ENCODE measurements at places on chromosomes 1 and 21.

DNA sequence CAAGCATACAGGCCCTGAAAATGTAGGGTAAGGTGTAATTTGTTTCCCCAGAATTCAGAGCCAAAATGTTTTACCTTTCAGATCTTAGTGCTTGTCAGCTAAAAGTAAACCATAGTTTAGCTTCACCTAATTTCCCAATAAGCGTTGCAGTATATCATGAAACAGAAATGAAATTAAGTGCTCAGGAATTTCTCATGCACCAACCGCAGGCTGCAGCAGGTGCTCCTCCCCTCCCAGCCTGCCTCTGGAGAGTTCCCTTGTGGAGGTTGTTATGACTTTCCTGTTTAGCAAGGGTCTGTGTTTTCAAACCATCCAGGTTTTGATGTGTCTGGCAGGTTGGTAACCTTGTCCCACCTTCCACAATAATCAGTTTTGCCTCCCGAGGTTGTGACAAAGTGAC is 118.5 kb downstream of the HLX start:
- DNase-seq: no peak

DNA sequence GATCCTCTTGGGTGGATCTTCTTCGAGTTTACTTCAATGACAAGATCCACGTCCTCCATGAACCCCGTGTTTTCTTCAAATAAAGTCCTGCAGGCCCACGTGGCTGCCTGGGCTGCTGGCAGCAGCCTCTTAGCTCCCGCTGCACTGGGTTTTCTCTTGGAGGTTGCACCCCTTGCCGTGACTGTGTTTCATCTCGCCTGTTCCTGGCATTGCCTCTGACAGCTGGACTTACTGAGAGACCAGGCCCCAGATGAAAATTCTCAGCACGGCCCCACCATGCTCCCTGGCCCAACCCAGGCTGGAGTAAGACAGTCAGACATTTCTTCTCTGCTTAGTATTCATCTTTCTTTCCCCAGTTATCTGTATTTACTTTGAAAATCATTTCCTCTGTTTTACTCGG is 274.8 kb upstream of the RUNX1 start:
- DNase-seq: no peak

DNA sequence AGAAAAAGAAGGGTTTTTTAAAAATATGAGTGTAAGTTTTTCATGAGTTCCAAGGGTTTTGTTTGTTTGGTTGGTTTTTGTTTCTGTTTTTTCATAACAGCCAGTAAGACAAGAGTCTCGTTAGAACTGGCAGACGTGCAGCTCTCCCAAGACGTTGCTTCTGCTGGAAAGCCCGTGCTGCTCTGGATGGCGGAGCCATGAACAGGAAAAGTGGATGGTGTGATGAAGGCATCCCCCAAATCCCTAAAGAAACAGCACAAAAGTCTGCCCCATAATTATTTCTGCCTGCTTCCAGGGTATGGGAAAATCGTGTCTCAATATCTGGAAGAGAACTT is 157.9 kb upstream of the BACE2 start:
- no peak for DNase-seq

DNA sequence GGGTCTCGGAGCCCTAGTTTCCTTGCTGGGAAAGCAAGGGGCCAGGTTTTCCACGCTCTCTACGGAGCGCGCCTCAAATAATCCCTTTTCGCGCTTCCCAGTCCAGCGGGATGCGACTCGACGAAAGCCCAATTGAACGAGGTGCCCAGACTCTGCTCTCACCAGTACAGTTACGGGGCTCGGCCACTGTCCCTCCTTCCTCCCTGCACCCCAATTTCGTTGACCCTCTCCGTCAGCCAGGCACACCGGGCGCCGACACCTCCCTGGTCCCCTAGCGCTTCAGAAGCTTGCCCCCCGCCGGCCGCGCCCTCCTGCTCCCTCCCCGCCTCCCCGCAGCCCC is 389 bp downstream of the SEMA6C start:
- DNase-seq: no peak

DNA sequence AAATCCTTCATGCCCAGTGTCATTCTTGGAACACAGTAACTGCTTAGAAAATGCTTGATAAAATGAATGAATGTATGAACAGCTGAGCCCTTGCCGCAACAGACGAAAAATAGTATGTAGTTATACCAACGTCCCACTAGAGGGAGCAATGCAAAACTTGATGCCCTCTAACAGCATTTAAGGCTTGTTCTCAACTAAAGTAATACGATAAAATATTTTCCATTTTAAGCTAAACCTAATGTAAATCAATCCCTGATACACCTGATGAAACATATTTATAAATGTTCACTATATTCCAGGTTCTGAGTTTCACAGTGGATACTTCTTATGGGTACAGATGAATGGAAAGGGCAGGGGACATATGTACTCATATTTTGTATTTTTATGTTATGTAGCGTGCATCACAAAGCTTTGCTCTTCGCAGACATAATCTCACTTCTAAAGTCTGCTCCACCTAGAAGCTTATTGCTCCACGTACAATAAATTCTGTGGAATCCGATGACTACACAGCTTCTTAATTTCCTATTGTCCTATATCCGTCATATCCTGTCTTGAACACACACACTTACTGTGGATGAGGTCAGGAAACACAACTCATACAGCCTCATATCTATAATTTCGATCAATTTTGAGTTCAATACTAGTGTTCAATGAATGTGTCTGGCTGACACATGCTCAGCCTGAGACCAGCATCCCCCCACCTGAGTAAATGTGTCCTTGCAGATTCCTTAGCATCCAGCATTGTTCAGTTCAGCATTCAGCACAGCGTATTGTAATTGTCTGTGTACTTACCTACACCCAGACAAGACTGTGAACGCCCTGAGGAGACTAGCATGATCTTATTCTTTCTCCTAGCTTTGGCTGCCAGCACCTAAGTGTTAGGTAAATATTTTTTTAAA is 4.4 kb upstream of the UTP25 start:
- DNase-seq: no peak

DNA sequence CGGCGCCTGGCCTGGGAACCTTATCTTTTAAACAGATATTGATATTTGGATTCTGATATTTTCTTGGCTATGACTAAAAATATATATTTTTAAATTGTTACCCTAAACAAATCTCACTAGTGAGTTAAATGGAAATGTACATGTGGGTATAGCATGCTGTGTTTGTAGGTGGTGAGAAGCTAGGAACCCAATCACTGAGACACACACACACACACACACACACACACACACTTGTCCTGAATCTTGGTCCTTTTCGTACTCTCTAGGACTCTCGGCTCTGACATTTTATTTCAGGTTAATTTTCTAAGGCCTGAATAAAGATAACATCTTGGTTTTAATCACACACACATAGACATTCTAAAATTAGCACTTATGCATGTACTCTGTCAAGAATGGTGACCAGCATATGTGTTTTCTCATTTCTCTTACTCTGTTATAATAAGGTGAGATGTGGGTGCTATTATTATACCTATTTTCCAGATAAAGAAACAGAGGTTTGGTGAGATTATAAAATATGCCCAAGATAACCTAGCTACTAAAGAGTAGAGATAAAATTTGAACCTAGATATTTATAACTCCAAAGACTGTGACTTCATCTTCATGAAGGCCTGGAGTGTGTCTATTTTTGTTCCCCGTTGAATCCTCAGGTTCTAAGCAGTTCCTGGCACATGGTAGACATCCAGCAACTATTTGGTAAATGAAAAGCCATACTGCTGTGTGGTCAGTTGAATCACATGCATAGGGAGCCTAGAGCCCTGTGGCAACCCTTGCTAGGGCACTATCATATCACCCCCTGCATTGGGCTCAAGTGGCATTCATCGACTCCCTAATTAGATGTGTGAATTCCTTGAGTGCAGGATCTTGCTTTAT is 85.0 kb upstream of the RAB3GAP2 start:
- DNase-seq: no peak

- no peak for DNase-seq
Measured at GRCh38 chr1:86991549-86992186, 77.2 kb downstream of the HS2ST1 start.

DNA sequence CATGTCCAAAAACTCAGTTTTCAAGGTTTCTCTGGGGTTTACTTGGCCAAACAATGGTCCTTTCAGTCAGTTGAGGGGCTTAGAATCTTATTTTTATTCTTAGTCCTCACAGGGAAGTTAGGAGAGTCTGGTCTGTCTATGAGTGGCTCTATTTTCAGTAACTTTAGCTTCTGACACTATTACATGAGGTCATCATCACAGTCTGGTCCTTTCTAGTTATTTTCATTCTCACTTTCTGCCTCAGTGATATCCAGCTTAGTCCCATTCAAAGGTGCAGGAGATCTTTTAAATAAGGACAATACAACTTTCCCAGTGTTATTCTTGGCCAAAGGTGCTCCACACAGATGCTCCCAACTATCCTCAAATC is 30.0 kb upstream of the FGGY start:
- no peak for DNase-seq

GRCh38 chr1:234755449-234755863 is 145.5 kb upstream of the IRF2BP2 start:
- DNase-seq: no peak

- no peak for DNase-seq
Measured at GRCh38 chr1:114216431-114217173, 62.9 kb upstream of the SYT6 start.

DNA sequence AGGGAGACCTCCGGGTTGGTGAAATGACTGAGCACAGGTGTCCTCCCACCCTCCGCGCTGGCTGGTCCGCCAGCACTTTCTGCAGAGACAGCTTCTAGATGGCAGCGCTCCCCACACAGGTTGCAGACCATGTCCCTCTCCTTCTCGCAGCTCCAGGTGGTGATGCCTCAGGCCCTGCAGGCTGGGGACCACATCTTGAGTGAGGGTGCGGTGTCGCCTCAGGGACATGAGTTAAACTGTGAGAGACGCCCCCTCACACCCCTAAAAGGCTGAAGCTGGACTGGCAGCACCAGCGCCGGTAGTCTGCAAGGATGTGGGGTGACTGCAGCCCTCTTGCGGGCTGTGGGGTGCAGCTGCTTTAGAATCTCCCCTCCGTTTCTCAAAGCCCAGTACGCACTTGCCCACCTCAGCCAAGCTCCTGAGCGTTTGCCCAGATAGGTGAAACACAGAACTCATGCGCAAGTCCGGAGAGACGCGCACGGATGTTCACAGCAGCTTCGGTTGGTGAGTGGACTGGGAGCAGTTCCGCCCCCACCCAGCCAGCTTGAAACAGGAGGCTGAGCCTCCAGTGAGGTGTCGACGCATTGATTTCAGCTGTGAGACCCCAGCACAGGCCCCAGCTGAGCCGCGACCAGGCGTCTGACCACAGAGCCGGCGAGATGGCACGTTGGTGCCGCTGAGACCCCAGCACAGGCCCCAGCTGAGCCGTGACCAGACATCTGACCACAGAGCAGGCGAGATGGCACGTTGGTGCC is 28.6 kb downstream of the COL6A1 start:
- no peak for DNase-seq

GRCh38 chr1:181588631-181589030 is 105.3 kb downstream of the CACNA1E start:
- DNase-seq: no peak

GRCh38 chr1:33970148-33970825 is 106.4 kb downstream of the HMGB4 start:
- DNase-seq: no peak

- no peak for DNase-seq
Measured at GRCh38 chr1:67609577-67610341, 75.2 kb upstream of the GADD45A start.

DNA sequence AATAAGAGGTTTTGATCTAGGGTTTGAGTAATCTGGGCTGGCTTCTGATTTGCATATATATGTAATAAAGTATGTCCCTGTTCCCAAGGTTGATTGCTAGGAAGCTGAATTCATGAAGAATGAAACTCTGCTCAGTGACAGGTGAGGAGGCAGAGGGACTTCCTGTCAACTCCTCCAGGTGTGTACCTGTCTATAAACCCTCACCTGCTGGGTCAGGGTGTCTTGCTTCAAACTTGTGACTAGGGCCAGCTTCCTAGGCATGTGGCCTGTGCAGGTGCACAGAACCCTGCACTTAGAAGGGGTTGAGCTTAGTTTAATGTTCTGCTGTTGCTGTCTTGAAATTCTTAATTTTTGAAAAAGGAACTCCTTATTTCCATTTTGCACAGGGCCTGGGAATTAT is 21.1 kb downstream of the OLFML3 start:
- DNase-seq: no peak

DNA sequence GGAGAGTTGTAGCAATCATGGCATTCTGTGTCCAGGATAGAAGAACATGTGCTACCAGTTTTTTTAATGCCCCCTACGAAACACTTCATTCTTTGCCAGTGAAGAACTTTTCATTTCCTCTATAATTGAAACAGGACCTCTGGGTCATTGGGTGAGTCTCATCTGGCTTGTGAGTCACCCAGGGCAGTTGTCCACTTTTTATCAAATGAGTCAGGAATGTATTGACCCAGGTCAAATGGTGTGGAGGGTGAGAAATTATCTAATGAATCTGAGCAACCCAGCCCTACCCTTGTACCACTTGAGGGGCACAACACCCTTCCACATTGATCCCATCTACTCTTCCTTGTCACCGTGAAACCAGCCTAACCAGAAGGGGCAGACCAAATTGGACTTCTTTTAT is 417.3 kb upstream of the PROX1 start:
- no peak for DNase-seq

- DNase-seq: no peak
Measured at GRCh38 chr1:47783638-47784496, 213.3 kb downstream of the TRABD2B start.

GRCh38 chr1:77014073-77014788 is 147.0 kb downstream of the ST6GALNAC5 start:
- DNase-seq: no peak

DNA sequence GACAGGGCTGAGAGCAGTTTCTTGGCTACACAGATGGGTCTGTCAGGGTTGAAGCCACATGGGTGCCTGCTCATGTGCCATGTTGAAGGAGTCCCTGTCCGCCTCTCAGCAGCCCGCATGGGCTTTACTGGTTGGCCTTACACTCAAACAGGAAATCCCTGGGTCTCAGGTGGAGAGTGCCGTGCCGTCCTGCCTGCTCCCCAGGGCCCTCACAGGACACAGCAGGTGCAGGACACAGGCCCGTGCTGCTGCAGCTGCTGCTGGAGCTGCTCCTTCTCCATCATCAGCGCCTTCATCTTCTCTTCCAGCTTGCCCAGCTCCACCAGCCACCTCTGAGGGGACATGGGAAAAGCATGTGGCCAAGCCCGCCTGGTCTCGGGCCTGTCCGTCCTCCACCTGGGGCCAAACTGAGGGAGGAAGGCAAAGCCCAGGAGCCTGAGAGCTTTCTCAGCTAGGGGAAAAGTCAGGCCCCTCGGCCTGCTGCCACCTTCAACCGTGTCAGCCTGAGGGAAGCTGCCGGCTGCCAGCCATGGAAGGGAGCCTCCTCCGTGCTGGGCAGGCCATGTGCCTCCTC is 5.5 kb downstream of the SLFNL1 start:
- DNase-seq: no peak

GRCh38 chr1:237864338-237865244 is 26.1 kb downstream of the ZP4 start:
- peak; percentile 36 for DNase-seq

DNA sequence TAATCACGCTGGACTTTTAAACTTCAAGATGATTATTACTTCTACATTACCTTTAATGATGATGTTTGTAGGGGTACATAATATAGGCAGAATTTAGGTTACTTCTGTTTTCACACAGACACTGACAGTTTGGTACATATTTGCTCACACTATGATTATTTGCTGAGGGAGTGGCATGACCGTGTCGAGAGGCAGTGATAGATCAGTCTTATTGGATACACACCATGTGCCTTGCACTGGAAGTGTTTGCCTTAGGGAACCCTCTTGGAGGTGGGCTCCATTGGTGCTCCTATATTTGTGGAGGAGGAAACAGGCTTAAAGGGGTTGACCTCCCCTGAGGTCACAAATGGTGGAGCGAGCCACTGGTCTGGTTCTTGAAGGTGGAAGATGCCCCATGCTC is 132.1 kb downstream of the PRDM2 start:
- DNase-seq: no peak

Data from right renal cortex interstitium (tissue), 3 donors.